ENCODE measurements at places on chromosomes 13 and 19. TPM values are rescaled to one million over a fixed set of nuclear protein-coding genes. Genes with fewer than 3 reads are reported as not detected.

GRCh38 chr13:50805805-50806204 is 37.7 kb downstream of the DLEU7 start:
- H3K4me3 ChIP-seq: no peak overlapping the region
- H3K4me1 ChIP-seq: peaks cover 15% of the 10 kb centered on the region
- peaks cover 2% of the 10 kb centered on the region for H3K27me3 ChIP-seq
- H3K27ac ChIP-seq: no peak overlapping the region

- peak within 1 kb of the TSS; percentile 90 for H3K4me3 ChIP-seq
- DNase-seq: peak; percentile 74
- H3K27me3 ChIP-seq: no peaks in the 10 kb centered on the region
Measured at GRCh38 chr19:3062165-3063105, at the start of gene TLE5. TLE5 (minus strand) TSS chr19:3062495; CDS start chr19:3062200, 295 bp downstream.

GRCh38 chr13:78137404-78138142 is 218.9 kb upstream of the EDNRB start:
- no peak overlapping the region for H3K27ac ChIP-seq
- H3K27me3 ChIP-seq: no peaks in the 10 kb centered on the region
- H3K4me1 ChIP-seq: peaks cover 7% of the 10 kb centered on the region
- no peak overlapping the region for H3K4me3 ChIP-seq
- no peaks in the 10 kb centered on the region for H3K36me3 ChIP-seq

DNA sequence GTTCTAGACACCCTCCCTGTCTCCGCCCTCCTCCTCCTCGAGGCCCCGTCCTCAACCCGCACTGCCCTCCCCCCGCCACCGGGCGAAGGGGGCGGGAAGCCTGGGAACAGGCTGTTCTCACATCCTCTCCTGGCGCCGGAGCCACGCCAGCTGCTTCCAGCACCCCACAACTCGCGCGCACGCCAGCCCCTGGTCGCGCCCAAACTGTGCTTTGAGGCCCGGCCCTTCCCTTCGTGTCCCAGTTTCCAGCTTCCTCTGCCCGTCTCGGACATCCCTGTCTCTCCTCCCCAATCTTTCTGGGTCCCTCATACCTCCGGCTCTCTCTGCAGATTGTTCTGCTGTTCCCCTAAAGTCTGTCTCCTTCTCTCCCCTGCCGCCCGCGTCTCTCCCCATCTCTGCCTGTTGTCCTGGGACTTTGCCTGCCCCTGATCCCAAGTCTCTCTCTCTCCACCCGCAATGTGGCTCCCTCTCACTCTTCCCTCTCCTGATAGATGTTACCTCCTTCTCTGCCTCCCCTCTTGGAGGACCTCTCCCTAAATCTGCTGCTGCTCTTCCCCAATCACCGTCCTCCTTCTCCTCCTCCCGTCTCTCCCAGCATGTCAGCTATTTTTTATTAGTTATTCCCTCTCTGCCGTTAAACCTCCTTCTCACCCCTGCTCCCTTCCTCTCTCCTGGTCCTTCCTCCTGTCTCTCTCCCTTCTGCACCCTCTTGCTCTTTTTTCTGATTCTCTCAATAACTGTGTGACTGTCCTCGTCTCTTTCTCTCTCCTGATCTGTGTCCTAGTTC is 14.2 kb downstream of the DPF1 start:
- no peak overlapping the region for H3K4me3 ChIP-seq
- peaks cover 4% of the 10 kb centered on the region for H3K36me3 ChIP-seq
- H3K4me1 ChIP-seq: peaks cover 23% of the 10 kb centered on the region
- DNase-seq: no peak
- no peak overlapping the region for H3K27ac ChIP-seq

DNA sequence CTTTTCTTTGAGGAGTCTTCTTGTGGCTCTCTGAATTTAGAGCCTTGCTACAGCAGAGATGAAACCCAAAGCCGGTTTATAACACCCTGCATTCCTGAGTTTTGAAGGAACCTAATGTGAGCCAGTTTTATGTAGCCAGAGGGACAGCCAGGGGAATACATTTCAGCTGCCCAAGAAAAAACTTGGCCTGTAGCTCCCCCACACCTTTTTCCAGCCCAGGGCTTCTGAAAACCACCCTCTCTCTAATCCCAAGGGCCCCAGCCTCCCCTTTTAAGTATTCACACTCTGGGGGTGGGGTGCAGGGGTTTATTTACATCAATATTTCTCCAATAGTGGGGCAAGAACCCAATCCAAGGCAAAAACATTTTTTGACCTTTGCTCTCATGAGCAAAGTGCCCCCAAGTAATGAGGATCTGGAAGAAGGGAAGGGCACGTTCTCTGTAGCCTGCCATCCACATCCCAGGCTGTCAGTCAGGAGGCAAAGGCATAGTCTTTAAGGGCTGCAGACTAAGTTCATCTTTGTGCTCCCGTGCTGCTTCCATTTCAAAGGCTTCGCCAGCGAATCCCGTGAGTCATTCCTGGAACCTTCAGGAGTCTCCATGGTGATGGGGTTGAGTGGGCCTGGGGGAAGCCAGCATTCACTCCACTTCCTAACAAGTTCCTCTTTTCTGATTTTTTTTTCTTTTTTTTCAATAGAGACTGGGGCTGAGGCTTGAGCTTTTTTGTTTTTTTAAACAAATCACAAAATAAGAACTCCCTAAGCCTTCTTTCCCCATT is 33.2 kb upstream of the MEDAG start:
- no peak for DNase-seq
- no peaks in the 10 kb centered on the region for H3K4me1 ChIP-seq
- H3K4me3 ChIP-seq: no peak overlapping the region
- no peak overlapping the region for H3K27ac ChIP-seq

DNA sequence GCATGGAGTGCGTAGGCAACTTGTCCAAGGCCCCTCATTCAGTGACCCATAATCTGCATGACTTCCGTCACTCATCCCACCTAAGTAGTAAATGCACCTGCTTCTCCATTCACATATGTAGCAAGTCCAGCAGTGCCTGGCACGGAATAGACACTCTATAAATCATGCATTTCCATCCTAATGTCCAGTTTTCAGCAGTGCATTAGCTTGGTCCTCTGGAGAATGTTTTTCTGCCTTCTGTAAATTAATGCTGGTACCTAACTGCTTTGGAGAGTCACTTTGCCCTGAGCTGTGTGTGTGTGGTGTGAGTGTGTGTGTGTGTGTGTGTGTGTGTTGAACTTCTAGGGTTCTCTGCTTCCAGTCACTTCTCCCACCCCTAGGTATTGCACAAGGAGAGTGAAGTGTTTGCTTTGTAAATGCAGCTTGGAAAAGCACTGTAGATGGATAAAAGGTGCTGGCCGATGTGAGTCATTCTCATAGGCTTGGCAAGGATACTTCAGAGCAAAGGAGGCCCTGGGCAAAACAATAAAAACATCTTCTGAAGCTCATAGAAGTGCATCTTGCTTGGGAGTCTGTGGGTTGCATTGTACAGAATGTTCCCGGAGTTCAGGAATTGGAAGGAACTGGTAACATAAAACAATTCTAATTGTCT is 181.8 kb downstream of the KATNAL1 start:
- H3K27ac ChIP-seq: no peak overlapping the region
- no peaks in the 10 kb centered on the region for H3K27me3 ChIP-seq
- H3K36me3 ChIP-seq: no peaks in the 10 kb centered on the region

- H3K4me3 ChIP-seq: no peak overlapping the region
- DNase-seq: no peak
- peak overlapping the region; percentile 57 for H3K27ac ChIP-seq
- H3K27me3 ChIP-seq: no peaks in the 10 kb centered on the region
Measured at GRCh38 chr13:45362939-45363338, 22.0 kb upstream of the TPT1 start.

GRCh38 chr13:33710924-33711323 is 107.0 kb upstream of the RFC3 start:
- H3K27ac ChIP-seq: no peak overlapping the region
- H3K4me3 ChIP-seq: no peak overlapping the region
- no peaks in the 10 kb centered on the region for H3K36me3 ChIP-seq
- no peaks in the 10 kb centered on the region for H3K4me1 ChIP-seq
- H3K27me3 ChIP-seq: peaks cover 9% of the 10 kb centered on the region

Gene SIGLEC12
- total RNA-seq: 1.0 TPM

Gene LYL1
- total RNA-seq: 2.5 TPM

Gene NLRP4
- not detected for total RNA-seq

Gene KIR3DL1
- not detected for total RNA-seq

Gene CAB39L
- 3.1 TPM for total RNA-seq

Measured in activated CD4-positive, alpha-beta T cell treated with anti-CD3 and anti-CD28 coated beads, Interleukin-2, amount 10 ng/mL, durations not matched to agents 7 days and 5 days (primary cell).